ENCODE measurements at places on chromosomes 5 and 9.
A peak's percentile ranks its signal among the peaks of the same experiment; 100 is the strongest.

DNA sequence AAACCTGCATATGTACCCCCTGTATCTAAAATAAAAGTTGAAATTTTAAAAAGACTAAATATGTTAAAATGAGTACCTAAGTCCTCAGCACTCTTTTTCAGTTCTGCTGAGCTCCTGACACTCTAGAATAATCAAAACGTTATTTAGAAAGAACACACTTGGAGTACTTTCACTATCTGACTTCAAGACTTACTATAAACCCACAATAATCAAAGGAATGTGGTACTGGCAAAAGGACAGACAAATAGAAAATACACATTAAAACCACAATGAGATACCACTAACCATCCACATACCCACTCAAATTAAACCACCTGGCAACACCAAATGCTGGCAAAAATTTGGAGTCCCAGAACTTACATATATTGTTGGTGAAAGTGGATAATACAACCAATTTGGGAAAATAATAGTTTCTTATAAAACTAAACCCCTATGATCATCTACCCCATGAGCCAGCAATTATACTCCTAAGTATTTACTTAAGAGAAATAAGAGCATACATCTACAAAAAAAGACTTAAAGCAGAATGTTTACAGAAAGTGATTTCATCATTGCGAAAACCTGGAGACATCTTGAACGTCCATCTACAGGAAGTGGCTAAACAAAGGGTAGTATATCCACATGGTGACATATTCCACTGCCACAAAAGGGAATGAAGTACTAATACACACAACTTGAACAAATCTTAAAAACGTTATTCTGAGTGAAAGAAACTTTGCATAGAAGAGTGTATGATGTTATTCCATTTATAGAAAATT, 12.8 kb upstream of the PRSS3 start:
- DNase-seq = peak; percentile 72

DNA sequence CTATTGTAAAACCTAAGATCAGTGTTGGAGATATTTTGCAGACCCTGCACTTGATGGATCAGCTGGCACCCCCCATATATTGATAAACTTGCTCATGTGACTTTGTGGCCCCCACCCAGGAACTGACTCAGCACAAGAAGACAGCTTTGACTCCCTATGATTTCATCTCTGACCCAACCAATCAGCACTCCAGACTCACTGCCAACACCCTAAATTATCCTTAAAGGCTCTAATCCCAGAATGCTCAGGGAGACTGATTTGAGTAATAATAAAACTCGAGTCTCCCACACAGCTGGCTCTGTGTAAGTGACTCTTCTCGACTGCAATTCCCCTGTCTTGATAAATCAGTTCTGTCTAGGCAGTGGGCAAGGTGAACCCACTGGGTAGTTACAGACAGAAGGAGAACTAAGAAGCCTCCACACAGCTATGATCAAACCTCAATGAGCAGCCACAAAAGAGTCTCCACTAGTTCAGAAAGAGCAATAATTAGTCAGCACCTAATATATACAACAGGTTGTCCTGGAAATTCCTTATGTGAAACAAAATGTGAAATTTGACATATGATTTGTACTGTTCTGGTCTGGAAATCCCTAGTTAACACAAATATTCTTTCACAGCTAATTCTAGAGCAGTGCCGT, 52.2 kb downstream of the ACTL7B start:
- DNase-seq = no peak

- DNase-seq = no peak
These were observed 57.5 kb upstream of the ICE1 start for GRCh38 chr5:5364932-5365331.

DNA sequence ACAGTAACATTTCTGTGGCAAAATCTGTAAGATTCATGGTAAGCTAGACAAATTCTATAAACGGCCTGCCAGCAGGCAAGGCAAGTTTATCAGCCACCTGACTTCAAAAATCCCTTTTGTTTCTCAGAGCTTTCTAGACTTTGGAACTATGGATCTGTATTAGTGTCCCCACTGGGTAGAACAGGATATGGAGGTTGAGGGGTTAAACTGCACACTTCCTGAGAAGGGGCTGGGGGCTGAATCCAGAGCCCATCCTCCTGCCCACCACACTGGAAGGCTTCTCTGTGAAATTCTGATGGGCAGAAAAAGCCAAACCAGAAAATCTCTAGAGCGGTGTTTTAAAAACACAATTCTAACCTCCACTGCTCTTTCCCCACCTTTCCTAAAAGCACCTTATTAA, 128.7 kb downstream of the ENTREP1 start:
- no peak for DNase-seq

DNA sequence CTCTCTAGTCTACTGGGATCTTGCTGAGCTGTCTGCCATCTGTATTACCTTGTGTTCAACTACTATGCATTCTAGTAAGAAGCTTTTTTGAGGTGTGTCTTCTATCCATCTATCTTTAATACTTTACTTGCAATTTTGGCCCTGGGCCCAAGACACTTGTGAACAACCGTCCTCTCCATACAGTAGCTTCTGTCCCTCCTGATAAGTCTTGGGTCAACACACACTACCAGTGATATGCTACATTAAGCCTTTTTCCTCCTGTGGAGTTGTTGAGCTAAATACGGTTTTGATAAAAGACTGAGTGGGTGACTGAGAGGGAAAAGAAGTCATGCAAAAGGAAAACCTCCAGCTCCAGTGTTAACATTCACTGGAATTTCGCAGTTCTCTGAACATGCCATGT, 133.3 kb upstream of the PCA3 start:
- no peak for DNase-seq

DNA sequence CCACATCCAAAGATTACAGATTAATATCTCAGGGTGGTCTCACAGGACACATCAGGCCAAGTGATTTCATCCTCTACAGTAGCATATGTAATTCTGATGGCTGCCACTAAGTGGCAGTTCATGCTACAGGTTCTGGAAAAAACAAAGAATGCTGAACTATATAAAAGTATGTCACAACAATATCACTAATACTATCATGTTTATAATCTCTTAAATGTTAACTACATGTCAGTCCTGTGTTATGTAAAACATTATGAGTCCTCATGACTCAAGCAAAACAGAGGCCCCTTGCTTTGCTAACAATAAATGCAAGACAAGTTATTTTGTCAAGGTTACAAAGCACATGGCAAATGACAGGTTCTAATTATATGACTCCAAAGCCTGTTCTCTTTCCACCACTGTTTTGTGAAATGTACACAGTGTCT, 233.2 kb downstream of the FBXL17 start:
- DNase-seq = peak; percentile 29
